Aorta (tissue), 5 donors: ENCODE measurements at places on chromosomes 2 and 18. TPM values are rescaled to one million over a fixed set of nuclear protein-coding genes. Genes with fewer than 3 reads are reported as not detected.

GRCh38 chr18:12858991-12859390 lies 25.0 kb downstream of the PTPN2 start:
- DNase-seq, result no peak

DNA sequence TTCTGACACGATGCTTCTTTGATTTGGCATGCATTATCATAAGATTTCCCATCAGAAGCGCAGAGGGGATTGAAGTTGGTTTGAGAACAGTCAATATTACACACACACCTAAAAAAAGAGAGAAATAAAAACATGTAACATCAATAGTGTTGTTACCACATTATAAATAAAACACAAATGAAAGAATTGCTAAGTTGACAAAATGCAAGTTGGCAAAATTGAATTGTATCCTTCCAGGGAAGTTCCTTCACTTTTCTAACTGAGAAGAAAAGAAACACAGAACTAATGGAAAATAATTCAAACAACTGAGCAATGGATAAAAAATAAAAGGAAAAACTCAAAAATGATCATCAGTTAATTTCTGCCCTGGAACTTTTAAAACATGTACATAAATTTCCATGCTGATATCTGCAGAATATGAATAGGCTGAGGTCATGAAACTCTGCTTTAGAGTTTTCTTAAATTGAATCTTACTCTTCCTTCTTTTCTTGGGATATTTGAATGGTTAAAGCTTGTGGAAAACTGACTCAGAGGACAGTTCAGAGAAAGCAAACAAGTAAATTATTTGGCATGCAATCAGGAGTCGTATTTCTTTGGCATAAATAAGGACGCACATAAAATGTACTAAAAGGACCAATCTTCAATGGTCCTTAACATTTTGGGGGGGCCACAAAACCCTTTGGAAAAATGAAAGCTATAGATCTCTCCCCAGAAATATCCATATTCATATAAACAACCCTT lies 152.4 kb upstream of the CAVIN2 start:
- no peak for DNase-seq

GRCh38 chr2:7667260-7667757 lies 750.1 kb downstream of the RNF144A start:
- DNase-seq, result no peak

The UPP2 gene
- total RNA-seq, result not detected

The LRRC30 gene
- not detected for total RNA-seq
